ENCODE measurements at places on chromosomes 16 and 17.
A peak's percentile ranks its signal among the peaks of the same experiment; 100 is the strongest.

DNA sequence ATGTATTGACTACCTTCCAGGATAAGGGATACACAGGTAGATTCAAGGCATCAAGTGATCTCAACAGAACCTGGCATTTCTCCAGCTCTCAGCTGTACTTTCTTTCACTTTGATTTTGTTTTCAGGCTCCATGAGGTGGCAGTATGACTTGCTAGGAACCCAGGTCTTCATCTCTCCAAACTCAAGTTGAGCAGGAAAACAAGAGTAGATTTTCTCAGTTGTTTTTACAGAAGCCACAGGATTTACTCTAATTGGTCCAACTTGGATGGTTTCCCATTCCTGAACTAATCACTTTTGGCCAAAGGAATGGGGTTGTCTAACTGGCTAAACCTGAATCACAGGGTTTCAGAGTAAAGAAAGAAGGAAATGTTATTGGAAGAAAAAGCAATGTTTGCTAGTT, 146.6 kb downstream of the TRIM37 start:
- peak; percentile 85 for DNase-seq

DNA sequence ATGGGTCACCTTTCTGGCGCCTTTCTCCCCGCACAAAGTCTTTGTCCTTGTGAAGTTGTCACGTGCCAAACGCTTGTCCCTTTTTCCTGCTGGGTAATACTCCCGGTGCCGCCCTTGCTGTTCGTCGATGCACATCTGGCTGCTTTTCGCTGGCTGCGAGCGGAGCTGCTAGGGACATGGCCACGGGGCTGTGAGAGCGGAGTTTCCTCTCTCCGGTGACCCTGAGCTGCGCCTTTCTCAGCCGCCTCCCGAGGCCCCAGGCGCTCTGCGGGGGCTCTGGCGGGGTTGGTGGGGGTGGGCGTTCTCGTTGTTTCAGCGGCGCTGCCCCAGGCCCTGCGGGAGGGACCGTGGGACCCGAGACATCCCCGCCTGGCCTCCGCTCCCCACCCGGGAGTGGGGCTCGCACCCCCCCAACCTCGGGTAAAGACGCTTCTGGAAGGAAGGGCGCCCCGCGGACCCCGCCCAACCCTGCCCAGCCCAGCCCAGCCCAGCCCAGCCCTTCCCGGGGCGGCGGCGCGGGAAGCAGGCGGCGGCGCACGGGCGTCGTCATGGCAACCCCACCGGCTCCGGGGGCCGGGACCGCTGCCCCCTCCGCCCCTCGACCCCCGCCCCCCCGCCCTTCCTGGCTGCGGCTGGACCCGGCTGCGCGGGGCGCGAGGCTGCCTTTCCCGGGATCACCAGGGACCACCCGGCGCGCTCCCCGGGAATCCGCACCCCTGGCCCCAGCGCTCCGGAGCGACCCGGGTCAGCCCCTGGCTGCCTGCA, 12.3 kb downstream of the CHMP6 start:
- DNase-seq: no peak

DNA sequence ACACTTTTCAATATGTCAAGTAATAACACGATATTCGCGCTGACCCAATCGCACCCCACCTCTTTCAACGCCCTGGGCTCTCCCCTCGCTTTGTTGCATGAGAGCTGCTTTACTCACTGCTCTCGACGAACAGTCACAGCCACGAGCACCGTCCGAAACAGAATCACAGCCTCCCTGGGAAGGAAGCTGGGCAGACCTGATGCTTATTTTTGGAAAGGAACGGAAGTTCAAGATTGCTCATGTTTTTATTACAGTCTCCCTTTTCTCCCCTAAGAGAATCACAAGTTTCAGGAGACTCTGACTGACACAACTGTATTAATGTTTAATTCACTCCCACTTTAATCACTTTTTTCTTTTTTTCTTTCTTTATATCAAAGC, 67.8 kb downstream of the ANKRD11 start:
- DNase-seq: no peak

DNA sequence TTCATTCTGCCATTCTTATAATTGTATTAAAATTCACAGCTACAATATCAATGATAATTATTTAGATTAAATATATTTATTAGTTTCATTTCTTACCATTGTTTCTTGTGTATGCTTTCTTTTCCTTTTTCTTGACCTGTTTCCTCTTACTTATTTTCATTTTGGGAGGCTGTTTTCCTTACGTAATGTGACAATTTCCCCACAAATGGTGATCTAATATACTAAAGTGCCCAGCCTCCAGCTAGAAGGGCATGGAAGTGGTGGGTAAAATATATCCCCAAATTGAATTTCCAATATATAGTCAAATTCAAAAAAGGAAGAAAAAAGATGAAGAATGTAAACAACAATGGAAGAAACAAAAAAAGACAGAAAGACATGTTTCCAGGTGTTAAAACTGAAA, 1.5 kb upstream of the ABCA6 start:
- DNase-seq: no peak

DNA sequence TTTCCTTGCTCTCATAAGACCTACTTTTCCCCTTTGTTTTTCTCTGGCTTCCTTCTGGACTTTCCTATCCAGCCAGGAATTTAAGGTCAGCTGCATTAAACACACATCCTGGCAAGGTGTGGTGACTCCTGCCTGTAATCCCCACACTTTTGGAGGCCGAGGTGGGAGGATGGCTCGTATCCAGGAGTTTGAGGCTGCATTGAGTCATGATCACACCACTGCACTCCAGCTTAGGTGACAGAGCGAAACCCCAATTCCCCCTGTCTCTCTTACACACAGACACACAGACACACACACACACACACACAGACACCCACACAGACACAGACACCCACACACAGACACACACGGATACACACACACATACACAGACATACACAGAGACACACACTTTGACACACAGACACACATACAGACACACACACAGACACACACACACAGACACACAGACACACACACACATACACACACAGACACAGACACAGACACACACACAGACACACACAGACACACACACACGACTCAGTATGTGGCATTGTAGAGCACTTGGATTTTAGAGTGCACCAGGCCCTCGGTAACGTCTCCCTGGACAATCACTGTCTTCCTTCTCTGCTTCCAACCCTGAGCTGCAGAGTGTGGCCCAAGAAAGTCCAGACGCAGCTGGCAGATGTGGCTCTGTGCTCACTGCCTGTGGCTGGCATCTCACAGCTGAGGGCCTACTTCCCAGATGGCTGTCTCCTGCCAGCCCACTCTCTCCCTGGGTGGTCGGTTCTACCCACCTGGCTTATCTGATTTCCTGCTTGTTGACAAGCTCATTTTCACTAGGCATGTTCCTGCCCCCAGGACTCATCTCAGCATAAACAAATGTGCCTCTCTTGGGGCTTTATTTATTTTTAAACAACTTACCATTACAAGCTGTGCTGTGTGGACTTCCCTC, 39.0 kb downstream of the NLRP1 start:
- no peak for DNase-seq

GRCh38 chr16:20243731-20244281, 83.5 kb downstream of the GP2 start:
- no peak for DNase-seq

Measured in epithelial cell of esophagus (primary cell).